Posterior cingulate gyrus (tissue), 11 donors: ENCODE measurements at places on chromosomes 16 and 17.
A peak's percentile ranks its signal among the peaks of the same experiment; 100 is the strongest.

DNA sequence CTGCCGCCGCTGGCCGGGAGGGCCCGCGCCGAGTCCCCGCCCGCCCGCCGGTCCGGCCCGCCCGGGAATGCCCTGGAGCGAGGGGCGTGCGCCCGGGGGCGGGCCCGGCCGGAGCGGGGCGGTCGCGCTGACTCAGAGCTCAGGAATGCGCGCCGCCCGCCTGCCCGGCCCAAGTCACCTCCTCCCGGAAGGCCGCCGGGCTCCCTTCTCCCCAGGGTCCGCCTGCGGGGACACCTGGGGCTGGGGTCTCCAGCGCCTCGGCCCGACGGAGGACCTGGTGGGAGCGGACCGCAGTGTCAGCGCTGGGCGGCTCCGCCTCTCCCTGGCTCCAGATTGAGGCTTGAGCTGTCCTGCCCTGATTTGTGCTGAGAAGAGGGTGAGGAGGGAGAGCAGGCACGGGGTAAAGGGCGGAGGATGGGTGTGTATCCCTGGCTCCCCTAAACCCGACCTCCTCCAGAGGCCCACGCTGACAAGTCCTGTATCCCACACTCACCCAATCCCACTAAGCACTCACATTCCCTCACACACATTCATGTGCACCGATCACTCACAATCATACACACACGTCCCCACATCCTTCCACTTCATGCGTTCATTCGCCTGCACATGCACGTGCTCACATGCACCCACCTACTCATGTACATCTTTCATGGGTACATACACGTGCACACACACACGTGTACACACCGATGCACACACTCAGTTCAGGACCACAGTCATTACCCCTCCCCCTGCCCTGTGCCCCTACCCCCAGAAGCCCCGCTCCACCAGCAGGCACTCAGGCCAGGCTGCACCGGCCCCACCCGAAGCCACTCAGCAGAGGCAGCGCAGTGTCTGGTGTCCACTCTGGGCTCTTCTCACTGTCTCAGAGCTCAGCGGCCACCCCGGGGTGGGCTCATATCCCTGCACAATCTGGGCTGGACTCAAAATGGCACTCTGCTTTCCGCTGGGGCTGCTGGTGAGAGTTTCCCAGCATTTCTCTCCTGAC lies at the start of gene RHBDF1:
Gene RHBDF1 (minus strand): TSS at position 71 of the 988 bp plus-strand sequence. CDS start 7,616 bp downstream, outside the sequence.
- DNase-seq = no peak

GRCh38 chr17:71633391-71633849 lies 487.4 kb upstream of the SOX9 start:
- DNase-seq = no peak

DNA sequence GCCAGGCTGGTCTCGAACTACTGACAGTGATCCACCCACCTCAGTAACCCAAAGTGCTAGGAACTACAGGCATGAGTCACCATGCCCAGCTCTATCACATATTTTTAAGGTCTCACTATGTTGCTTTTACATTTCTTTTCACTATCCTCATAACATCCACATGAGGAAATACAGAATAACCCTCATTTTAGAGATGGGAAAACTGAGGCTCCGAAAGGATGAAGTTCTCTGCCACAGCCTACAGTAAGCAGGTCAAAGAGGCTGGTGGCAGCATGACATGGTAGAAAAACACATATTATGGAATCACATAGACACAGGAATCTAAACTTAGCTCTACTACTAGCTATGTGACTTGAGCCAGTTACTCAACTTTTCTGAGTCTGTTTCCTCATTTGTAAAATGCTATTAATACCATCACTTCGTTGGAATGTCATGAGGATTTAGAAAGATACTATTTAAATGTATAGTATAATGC lies 32.2 kb downstream of the APPBP2 start:
- no peak for DNase-seq

DNA sequence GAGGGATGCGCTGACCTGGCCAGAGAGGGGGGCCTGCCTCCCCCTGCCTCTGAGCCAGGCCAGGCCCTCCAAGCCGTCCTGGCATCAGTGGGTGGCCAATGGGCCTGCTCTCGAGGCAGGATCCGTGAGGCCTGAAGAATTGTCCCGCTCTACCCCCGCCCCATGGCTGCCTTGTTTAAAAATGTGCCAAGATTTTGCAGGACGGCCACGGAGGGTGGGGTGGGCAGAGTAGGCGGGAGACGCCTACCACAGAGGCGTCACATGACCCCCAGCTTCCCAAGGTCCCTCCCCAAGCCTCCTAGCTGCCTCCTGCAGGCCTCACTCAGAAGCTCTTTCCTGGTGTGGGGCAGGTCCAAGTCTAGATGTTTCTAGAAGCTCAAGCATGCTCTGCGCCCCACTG lies 69.5 kb downstream of the ENGASE start:
- DNase-seq = no peak

DNA sequence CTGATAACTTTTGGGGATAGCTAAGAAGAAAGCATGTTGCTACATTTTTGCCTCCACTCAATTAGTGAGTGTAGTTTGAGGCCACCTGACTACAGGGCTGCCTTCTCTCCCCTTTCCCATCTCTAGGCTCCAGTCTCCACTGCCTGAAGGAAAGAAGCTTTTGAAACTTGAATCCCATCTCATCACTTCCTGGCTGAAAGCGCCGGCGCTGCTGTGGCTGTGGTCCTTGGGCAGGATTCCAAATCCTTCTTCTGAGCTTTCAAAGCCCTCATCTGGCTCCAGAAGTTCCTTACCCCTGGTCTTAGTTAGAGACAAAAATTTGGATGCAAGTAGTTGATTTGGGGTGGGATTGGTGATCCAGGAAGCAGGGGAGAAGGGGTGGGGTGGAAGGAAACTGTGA lies 119.4 kb downstream of the FOXL1 start:
- DNase-seq = no peak

DNA sequence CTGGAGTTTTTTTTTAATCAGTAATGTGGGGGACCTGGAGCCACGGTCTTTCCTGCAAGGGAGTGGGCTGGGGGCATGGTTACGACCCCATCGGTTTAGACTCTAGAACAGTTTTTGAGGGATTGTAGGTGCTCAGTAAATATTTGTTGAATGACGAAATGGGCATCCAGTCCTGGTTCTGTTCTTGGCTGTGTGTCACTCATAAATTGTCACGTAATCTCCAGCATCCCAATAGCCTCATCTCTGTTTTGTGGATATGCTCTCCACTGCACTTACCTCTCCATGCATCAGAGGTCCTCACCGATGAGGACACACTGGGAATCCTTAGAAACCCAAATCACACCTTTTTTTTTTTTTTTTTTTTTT lies 497 bp upstream of the SLC38A7 start:
- DNase-seq = no peak

- no peak for DNase-seq
Observed at GRCh38 chr17:82841921-82842596, 2.2 kb upstream of the ZNF750 start.

DNA sequence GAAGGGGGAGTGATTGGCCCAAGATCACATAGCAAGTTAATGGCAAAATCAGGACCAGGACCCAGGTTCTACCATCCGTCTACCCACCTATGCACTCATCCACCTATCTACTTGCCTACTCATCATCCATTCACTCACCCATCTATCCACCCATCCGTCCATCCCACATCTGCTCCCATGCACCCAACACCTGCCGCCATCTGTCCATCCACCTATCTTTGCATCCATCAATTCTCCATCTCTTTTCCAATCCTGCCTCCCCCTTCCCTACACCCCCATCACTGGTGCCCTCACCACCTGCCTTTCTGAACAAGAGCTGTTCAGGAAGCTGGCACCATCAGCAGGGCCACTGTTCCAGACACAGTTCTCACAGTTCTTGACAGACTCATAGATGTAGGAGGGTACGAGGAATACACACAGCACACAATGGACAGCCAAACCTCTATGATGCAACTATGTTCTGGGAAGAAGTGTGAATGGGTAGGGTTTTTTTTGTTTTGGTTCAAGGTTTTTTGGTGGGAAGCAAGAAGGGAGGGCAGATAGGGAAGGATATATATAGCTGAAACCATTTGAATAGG lies 4.5 kb downstream of the SAMD14 start:
- peak; percentile 91 for DNase-seq

GRCh38 chr16:68760671-68761275 lies 23.7 kb downstream of the CDH1 start:
- DNase-seq = peak; percentile 41

DNA sequence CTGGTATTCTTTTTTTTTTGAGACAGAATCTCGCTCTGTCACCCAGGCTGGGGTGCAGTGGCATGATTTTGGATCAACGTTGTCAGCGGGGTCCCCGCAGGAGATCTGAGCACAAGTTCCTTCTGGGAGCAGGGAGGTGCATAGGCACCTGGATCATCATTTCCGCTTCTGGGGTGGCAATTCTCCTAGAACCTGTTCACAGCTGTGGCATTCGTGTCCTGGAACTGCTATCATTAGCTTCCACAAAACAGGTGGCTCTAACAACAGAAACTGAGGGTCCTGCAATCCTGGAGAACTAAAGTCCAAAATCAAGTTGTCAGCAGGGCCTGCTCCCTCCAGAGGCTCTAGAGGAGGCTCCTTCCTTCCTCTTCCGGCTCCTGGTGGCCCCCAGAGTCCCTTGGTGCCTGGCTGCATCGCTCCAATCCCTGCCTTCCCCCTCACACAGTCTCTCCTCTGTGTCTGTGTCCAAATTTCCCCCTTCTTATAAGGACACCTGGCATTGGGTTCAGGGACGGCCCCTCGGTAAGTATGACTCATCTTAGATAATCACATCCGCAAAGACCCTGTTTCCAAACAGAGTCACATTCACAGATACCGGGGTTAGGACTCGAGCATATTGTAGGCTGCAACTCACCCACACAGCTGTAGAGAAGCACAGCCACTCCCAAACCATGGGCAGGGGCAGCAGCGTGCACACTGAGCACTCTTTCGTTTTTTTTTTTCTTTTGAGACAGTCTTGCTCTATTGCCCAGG lies 43.5 kb upstream of the KLHDC4 start:
- DNase-seq = no peak

DNA sequence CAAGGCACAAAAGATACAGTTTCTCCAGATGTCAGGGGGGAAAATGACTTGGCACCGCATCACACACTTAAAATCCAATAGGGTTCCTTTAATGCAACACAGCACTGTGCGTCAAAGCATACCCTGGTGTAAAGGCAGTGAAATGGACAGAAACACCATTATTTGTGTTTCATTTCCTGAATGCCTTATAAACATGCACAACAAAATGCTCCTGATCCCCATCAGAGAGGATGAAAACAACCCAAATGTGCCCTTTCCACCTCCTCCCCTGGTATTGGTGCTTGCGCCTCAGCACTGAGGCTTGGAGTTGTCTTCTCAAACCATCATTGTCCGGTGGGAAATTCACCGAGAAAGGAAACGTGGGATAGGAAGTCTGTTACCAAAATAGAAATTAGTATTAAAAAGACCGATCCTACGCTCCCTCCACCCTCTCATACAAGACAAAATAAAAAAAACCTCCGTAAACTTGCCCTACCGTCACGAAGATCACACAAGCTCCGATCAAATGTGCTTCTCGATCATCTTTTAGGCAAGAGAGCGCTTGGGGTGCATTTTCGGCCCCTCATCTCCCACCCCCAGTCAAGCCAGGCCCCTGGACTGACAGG lies 722 bp downstream of the CDC27 start:
- no peak for DNase-seq

DNA sequence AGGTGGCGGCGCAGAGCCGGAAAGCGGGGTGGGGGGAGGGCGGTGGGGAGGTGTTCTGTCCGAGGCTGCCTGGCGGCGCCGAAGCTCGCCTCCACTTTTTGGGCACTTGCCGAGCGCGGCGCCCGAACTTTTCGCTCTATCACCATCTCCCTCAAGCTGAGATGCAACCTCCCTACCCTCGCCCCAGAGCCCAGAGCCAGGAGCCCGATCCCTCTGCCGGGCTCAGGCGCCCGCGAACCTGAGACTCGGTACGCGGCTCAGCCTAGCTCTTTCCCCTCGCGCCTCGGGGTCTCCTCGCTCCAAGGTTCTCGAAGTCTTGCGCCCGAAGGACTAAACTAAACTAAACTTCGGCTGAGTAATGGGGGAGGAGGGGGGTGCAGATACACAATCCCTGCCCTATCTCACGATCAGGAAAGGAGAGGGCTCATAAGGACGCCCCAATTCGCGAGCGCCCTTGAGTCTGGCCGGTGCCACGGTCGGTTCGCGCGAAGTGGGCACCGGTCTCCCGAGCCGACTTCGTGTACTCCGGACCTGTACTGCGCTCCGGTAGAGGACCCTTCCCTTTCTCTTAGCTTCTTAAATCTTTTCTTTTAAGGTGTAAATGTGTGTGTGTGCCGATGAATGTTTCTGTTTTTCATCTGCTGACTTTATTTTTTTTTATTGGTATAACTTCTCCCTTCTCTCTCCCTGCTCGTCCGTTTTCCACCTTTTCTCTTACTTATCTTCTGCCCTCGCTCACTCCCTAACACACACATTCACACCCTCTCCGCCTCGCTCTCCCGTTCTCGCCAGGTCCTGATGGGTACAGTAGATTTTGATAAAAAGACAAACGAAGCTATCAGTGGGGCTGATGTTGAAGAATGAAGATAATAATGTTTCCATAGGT lies 1.9 kb upstream of the SALL1 start:
- no peak for DNase-seq

DNA sequence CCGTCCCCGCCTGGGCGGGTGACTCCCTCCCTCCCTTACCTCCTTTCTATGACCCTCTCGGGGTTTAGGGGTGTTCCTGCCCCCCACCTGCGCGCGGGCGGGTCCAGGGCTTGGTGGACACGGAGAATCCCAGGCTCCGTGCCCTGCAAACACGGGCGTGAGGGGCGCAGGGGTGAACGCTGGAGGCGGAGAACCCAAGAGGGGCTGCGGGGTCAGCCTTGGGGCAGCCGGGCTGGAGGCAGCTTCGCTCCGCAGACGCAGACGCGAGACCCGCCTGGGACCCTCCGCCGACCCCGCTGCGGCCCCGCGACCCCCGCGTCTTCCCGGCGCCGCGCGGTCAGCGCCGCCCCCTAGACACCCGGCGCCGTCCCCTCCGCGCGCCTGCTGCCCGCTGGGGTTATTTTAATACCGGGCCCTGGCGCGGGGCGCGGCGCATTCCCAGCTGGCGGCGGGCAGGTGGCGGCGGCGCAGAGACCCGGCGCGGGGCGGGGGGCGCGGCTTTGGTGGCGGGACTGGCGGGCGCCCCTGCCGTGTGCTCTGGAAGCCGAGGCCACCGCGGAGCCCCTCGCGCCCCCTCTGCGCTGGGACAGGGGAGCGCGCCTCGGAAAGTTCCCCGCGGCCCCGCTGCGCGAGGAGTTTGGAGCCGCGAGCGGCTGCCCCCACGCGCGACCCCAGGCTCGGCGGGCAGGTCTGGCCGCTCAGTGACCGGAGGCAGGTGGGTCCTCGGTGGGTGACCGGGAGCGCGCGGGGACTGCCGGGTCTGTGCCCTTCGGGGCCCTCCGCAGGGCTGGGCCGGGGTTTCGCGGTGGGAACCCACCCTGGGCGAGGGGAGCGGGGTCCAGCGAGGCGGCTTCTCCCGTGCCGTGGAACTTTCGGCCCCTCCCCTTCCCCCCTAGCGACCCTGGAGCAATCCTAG lies at the start of gene UTS2R:
Gene UTS2R (plus strand): TSS at position 433 of the 916 bp plus-strand sequence. CDS start 2,560 bp downstream, outside the sequence.
- DNase-seq = no peak

GRCh38 chr17:10019941-10020451 lies 114.9 kb upstream of the RCVRN start:
- no peak for DNase-seq

GRCh38 chr17:32516450-32516849 lies 29.7 kb downstream of the CDK5R1 start:
- no peak for DNase-seq
